Activated naive CD4-positive, alpha-beta T cell treated with anti-CD3 and anti-CD28 coated beads for 36 hours (primary cell): ENCODE measurements at places on chromosomes 11 and 22. TPM values are rescaled to one million over a fixed set of nuclear protein-coding genes. Genes with fewer than 3 reads are reported as not detected.

GRCh38 chr22:43707648-43708047 lies 104.5 kb downstream of the EFCAB6 start:
- no peak for DNase-seq

DNA sequence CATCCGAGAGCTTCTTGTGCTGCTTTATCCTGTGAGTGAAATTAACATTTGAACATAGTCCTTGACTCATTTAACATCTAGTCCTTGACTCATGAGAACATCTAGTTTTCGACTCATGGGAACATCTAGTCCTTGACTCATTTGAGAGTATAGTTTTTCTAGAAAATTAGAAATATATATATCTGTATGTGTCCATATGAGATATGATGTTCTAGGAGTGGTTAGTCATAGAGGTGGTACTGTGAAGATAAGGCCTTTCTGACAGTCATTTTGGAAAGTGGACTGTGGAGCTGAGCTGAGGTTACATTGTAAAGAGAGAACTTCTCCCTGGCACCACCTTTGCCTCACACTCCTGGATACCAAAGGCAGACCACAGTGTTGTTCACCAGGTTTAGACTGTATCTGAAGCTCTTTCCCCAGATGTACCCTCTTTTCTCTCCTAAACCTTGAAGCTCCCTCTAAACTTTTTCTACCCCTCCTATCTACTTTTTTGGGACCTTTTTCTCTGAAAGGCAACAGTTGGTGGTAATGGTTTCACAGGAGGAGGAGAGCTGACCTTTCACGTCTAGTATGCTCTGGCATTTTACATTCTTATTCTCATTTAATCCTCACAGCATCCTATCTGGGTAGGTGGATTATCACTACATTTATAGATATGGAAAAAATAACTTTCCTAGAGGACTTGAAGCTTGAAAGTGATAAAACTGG lies 67.2 kb downstream of the PPP2R1B start:
- DNase-seq, result peak; percentile 17

DNA sequence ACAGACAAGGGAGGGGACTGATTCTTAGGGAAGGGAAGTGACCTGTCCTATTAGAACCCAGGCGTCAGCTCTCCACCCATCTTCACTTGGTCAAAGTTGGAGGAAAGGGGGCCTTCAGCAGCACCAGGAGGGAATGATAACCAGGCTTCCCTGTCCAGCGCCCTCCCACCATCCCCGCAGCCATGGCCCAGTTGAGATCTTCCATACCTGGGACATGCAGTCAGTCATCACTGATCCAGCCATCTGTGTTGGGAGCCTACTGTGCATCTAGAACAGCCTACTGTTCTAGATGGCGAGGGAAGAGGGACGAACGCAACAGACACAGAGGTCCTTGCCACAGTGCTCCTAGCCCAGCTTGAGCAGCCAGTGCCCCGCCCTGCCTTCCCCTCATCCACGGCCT lies 40.6 kb downstream of the PDGFB start:
- DNase-seq, result no peak

GRCh38 chr22:27748349-27748748 lies 53.2 kb downstream of the MN1 start:
- DNase-seq, result no peak

- no peak for DNase-seq
Measured at GRCh38 chr11:45844822-45845578, 2.3 kb upstream of the CRY2 start.

DNA sequence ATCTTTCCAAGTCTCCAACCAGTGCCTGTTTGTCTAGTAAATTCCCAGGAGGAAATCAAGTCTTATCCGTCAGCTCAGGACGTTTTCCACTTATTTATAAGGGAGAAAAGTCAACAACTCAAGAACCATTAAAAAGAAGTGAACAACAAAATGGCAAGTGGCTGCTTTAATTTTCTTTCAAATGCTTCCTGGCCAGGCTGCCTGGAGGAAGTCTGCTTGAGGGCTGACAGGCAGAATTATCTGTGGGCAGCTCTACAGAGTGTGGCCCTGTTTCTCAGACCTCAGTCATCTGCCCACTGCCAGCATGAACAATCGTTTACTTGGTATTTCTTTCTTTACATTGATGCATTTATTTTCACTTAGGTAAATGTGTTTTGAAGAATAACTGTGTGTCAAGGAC lies 281.9 kb upstream of the ISX start:
- no peak for DNase-seq

GRCh38 chr11:11157185-11157584 lies 195.9 kb downstream of the CSNK2A3 start:
- DNase-seq, result peak; percentile 66

- no peak for DNase-seq
Measured at GRCh38 chr11:113282898-113283437, 31.4 kb upstream of the TTC12 start.

GRCh38 chr22:27483095-27483785 lies 318.3 kb downstream of the MN1 start:
- DNase-seq, result no peak

- no peak for DNase-seq
Measured at GRCh38 chr22:35310556-35311550, 11.2 kb downstream of the TOM1 start.

- no peak for DNase-seq
Measured at GRCh38 chr11:121198491-121198890, 94.1 kb upstream of the SC5D start.

- DNase-seq, result no peak
Measured at GRCh38 chr11:37390576-37391083, 792.6 kb upstream of the RAG2 start.

DNA sequence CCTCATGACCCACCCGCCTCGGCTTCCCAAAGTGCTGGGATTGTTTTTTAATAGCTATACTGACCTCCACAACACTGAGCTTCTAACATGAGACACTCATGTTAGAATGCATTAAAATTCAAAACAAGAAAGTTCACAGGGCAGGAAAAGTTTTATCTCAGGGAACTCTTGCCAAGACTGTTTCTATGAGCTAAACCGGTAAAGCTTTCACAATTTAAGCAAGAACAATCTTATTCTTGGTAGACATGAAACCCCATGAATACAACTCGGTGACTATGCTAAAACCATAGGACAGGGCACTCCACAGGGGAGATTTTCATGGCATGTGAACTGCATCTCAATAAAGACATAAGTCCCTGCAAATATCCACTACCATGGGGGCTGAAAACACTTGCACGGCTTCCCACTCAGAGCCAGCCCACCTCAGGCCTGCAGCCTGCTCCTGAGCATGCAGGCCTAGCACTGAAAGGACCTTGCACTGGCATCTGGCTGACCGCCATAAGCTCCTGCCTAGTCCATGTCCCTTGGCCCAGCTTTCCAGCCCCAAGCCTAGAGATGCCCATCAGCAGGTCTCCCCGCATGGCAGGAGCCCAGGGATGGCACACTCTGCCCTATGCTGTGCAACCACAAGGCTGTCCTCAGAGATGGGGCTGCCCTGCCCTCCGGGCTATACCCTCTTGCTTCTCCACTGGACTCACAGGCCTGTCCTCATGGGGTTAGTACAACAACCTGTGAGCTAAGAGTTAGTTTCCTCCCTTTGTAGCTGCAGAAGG lies 58.4 kb downstream of the DGCR2 start:
- DNase-seq, result no peak

DNA sequence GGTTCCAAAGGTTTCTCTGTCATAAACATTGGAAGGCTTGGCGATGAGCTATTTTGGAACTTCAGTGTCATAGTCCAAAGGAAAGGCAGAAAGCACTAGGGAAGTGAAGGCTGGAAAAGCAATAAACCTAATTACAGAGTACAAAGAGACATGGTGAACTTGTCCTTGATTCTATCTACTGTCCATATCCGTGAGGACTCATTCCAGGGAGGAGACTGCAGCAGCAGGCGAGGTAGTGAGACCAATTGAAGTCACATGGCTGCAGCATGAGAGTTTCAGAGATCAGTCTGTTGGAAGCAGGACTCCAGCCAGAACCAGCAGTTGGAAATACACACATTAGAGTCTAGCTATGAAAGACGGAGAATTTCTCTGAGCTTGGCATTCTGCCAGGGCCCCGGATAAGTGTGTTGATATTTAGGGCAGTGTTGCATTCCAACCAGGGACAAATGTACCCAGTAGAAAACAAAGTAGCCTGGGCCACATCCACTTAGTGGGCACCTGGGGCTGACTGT lies 54.1 kb upstream of the ARHGAP42 start:
- DNase-seq, result no peak

GRCh38 chr22:37491559-37492427 lies 5.6 kb upstream of the MFNG start:
- no peak for DNase-seq

GRCh38 chr22:31866918-31867317 lies 77.4 kb upstream of the YWHAH start:
- no peak for DNase-seq

DNA sequence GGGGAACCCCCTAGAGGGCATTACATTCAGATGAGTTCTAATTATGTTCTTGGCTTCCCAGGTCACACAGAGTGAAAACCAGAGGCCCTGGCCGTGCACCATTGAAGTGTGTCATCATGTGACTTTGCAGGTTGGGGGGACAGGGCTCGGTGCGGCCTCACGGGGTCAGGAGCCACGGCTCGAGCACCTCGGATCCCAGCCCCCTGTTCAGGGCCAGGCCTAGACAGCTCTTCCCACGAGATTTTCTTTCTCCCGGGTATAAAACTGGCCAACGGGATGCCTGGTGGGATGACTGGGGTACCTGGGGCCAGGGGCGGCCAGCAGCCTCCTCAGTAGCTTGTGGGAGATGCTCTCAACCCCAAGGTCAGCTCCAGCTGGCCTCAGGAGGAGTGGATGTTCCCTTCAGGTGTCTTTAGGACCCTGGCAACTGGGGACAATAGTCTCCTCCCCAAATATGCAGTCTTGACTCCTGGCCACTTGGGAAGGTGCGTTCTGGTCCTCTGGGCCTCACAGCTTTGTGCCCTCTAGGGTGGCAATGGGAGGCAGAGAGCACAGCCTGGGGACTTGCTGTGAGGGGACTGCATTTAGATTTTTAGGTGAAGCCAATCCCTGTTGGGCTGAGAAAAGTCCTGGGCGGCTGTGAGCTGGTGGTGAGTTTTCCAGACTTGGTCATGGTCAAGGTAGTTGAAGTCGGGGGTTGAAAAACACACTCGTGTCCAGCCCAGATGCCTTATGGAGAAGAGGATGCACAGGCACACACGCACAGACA lies 95.6 kb downstream of the KCNQ1 start:
- DNase-seq, result peak; percentile 0

DNA sequence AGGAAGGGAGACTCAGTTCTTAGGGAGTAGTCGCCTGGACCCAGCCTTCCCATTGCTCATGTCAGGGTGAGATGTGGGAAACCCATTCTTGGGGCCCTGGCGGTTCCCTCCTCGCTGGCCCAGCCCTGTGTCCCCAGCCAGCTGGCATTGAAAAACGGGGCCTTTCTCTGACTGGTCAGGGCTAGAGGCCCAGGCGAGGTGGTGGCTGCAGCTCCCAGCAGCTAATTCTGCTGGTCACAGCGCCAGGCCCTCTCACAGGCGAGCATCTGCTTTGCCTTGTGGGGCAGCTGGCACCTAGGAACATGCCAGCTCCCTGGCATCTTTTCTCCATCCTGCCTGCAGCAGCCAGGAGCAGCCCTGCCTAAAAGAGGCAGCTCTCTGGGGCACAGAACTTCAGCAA lies 20.1 kb downstream of the TSPAN18 start:
- no peak for DNase-seq

- no peak for DNase-seq
Measured at GRCh38 chr11:72633068-72633467, 41.2 kb downstream of the PDE2A start.

DNA sequence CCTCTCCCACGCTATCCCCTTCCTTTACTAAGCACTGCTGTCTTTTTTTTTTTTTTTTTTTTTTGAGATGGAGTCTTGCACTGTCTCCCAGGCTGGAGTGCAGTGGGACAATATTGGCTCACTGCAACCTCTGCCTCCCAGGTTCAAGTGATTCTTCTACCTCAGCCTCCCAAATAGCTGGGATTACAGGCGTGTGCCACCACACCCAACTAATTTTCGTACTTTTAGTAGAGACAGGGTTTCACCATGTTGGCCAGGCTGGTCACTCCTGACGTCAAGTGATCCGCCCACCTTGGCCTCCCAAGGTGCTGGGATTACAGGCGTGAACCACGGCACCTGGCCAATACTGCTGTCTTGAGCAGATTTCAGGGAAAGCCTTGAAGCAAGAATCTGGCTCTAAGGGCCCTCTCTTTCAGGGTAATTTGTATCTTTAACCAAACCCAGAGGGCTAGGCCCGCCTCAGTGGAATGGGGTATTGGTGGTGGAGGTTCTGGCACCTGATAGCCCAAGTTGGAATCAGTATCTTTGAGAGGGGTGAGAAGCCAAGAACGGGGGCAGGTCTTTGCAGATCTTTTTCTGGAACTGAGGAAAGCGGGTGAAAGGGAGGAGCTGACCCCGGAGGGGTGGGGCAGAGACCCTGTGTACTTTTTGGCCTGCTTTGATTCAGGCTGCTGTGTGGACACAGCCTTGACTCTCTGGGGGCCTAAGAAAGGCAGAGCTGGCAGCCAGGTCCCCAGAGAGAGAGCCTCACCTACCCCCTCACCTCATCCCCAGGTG lies 37.0 kb downstream of the TRIOBP start:
- no peak for DNase-seq

- DNase-seq, result no peak
Measured at GRCh38 chr11:134052988-134053945, 15.6 kb upstream of the JAM3 start.

DNA sequence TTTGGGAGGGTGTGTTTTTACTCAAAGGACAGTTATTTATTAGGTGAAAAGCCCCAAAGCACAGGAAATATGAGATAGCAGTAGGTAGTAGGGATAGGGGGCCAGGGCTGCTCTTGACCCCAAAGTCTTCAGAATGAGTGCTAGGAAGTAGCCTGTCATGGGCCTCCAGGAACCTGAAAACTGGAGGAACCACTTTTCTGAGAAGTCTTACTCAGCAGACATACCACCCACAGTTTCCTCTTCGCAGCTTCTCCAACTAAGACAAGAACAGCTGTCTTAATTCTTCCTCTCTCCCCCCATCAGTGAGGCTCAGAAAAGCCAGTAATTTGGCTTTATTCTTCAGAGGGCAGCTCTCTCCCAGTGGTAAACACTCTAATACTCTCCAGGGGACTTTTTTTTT lies 84.0 kb upstream of the CTSC start:
- DNase-seq, result peak; percentile 63

Gene OR51E2
- total RNA-seq, result not detected

Gene INSC
- total RNA-seq, result 1.0 TPM

Gene SCGB1D2
- not detected for total RNA-seq

Gene GPR137
- total RNA-seq, result 30.5 TPM

Gene ANO5
- not detected for total RNA-seq

Gene ARHGAP8
- total RNA-seq, result 2.7 TPM

Gene PATE2
- total RNA-seq, result not detected

Gene KCTD14
- 0.27 TPM for total RNA-seq

Gene PRG3
- not detected for total RNA-seq

Gene PAX6
- 1.5 TPM for total RNA-seq

Gene TEAD1
- 1.2 TPM for total RNA-seq

Gene RFPL3
- not detected for total RNA-seq

Gene MRGPRX3
- not detected for total RNA-seq
